ENCODE measurements at places on chromosomes 6 and 20. TPM values are rescaled to one million over a fixed set of nuclear protein-coding genes. Genes with fewer than 3 reads are reported as not detected.

PKIB gene
- 5.9 TPM for total RNA-seq

ADGRF5 gene
- total RNA-seq, result under 0.01 TPM

LIME1 gene
- 8.9 TPM for total RNA-seq

SRSF6 gene
- 35.0 TPM for total RNA-seq

SLC44A4 gene
- total RNA-seq, result 0.30 TPM

COL21A1 gene
- total RNA-seq, result 0.30 TPM

PROCR gene
- 37.7 TPM for total RNA-seq

PHACTR3 gene
- not detected for total RNA-seq

FOXQ1 gene
- total RNA-seq, result not detected

KHDRBS2 gene
- total RNA-seq, result not detected

DEFB132 gene
- not detected for total RNA-seq
